ENCODE measurements at places on chromosomes 13 and 19. TPM values are rescaled to one million over a fixed set of nuclear protein-coding genes. Genes with fewer than 3 reads are reported as not detected.

Gene DZIP1
- 37.6 TPM for total RNA-seq

Gene RFPL4A
- not detected for total RNA-seq

DNA sequence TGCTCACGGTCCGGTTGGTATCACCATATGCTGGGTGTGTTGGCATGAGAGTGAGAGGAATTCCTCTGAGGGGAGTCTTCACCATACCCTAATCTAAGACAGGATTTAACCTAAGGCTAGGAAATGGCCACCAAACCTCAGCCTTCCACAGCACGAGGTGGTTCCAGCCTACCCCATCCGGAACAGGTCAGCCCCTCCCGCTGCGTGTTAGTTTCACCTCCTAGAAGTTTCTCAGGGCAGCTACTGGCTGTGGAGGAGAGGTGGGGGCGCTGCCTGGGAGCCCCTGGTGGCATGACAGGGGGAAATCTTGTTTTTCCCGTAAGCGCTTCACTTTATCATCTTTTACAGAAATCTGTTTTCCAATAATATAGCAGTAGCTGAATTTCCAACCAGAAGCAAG lies 55.1 kb downstream of the RGCC start:
- no peak for DNase-seq

Gene CRLF1
- 10.1 TPM for total RNA-seq

DNA sequence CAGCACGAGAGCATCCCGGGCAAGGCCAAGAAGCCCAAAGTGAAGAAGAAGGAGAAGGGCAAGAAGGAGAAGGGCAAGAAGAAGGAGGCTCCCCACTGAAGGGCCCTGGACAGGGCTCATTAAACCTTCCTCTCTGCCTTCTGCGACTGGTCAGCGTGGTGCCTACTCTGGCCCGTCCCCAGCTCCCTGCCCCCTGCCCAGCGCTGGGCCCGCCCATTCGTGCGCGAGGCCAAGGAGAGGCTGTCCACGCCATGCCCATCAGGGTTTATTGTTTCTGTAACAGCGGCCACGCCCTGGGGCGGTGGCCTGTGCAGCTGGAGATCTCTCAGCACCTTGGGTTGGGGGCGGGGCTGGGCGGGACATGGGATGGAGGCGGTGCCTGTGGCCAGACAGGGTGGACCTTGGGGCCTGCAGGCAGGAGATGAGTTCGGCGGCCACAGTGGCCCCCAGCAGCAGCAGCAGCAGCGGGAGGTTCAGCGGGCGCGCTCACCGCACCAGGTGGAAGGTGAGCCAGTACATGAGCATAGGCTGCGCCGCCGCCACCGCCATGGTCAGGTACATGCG lies 897 bp downstream of the C19orf33 start:
- peak; percentile 78 for DNase-seq

Gene WDR87
- 1.7 TPM for total RNA-seq

GRCh38 chr19:38849860-38850435 lies at the start of gene HNRNPL:
Gene HNRNPL, minus strand, starts transcription at chr19:38849986. Its CDS starts 20 bp downstream, at chr19:38849966.
- DNase-seq, result peak; percentile 100

GRCh38 chr13:66216728-66217127 lies 1013.4 kb downstream of the PCDH9 start:
- DNase-seq, result no peak

DNA sequence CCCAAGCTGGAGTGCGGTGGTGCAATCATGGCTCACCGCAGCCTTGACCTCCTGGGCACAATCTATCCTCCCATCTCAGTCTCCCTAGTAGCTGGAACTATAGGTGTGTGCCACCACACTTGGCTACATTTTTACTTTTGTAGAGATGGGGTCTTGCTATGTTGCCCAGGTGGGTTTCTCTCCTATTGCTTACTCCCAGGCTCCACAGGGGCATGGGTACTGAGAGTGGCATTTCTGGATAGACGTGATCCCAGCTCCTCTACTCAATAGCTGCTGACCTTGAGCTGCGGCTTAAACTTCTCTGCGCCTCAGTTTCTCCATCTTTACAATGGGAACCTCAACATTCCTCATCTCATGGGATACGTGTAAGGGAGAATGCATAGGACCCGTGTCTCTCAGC lies 11.6 kb downstream of the MVB12A start:
- DNase-seq, result no peak

DNA sequence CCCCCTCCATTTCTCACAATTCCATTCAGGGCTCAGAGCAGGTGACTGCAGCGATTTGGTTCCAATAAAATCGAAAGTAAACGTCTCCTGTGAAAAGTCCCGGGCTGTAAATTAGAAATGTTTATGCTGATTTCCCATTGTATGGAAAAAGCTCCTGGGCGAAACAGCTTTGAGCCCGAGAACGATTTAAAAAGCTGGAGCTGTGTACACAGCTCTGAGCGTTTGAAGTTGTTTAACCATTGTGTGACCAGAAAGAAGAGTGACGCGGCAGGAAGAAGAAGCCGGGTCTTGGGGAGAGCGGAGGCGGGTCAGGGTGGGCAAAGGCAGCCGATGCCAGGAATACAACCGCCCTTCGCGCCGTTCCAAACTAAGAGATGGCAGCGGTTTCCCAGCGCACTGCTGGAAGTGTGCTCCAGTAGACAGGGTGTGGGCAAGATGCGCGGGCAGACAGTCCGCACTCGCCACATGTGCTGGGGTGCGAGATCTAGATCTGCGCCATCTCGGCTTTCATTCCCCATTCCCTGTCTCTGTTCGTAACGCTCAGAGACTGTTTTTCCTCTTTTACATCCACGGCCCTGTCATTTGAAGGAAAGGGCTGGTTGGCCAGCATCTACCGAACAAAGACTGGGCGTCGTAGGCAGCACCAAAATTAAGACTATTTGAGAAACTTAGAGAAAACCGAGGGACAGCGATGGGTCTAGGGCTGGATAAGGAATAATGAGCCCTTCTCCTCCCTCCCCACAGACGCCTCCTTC lies 960 bp upstream of the GSX1 start:
- no peak for DNase-seq

Gene PMIS2
- not detected for total RNA-seq

Gene SPATA13
- total RNA-seq, result 9.1 TPM

GRCh38 chr19:31144075-31144870 lies 205.0 kb downstream of the TSHZ3 start:
- no peak for DNase-seq

- DNase-seq, result no peak
Measured at GRCh38 chr19:48392860-48393558, 459 bp upstream of the GRIN2D start.

- DNase-seq, result no peak
Measured at GRCh38 chr13:39811696-39812095, 156.2 kb downstream of the COG6 start.

- DNase-seq, result no peak
Measured at GRCh38 chr13:55517312-55517711, 1623.4 kb upstream of the PRR20A start.

Gene TMEM150B
- 2.2 TPM for total RNA-seq

Gene ZNF486
- 21.4 TPM for total RNA-seq

DNA sequence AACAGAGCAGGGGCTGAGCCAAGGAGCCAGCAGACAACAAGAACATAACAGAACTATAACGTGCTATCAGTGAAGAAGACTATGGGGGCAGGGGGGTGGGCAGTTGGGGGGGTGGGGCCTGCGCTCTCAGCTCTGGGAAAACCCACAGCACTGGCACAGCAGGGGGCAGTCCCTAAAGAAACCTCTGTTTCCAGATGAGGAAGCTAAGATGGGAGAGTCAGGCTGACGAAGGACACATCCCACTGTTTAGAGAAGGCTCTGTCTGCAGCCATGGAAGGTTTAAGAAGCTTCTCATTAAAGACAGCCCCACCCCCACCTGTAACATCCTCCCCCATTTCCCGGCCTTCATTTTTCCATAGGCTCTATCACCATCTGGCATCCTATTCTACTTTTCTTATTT lies 7.1 kb upstream of the DOCK9 start:
- DNase-seq, result no peak

- no peak for DNase-seq
Measured at GRCh38 chr19:49921871-49922795, 6.9 kb upstream of the ATF5 start.

Gene DNAJC15
- total RNA-seq, result 22.9 TPM

- peak; percentile 15 for DNase-seq
Measured at GRCh38 chr13:27006519-27007161, 165.0 kb downstream of the USP12 start.

- DNase-seq, result no peak
Measured at GRCh38 chr13:72541674-72542073, 185.8 kb downstream of the MZT1 start.

GRCh38 chr19:33879818-33880575 lies 83.3 kb downstream of the KCTD15 start:
- DNase-seq, result no peak

GRCh38 chr19:1516395-1516753 lies 3.6 kb upstream of the ADAMTSL5 start:
- DNase-seq, result no peak

Gene TNFRSF19
- 11.8 TPM for total RNA-seq

GRCh38 chr13:97347255-97347932 lies 86.6 kb upstream of the RAP2A start:
- no peak for DNase-seq

Gene PABPC3
- 0.24 TPM for total RNA-seq

DNA sequence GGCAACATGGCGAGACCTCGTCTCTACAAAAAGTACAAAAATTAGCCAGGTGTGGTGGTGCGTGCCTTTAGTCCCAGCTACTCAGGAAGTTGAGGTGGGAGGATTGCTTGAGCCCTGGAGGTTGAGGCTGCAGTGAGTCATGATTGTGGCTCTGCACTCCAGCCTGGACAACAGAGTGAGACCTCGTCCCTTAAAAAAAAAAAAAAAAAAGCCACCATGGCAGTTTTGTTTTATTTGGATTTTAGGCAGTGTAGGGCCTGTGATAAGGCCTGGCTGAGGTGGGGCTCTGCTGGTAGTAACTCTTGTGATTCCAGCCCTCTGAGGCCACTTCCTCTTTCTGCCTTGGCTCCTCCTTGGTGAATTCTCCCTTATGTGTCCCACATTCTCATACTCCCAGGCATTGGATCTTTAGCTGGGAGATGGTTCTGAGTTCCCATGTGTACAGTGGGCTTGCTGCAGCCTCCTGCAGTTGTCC lies 39.2 kb downstream of the GATAD2A start:
- DNase-seq, result peak; percentile 18

- peak; percentile 100 for DNase-seq
Measured at GRCh38 chr19:56140583-56141416, at the start of gene ZNF444. Gene ZNF444, plus strand, starts transcription at chr19:56141287. Its CDS starts 5,625 bp downstream, at chr19:56146912.

Gene IRS2
- 12.0 TPM for total RNA-seq

Gene GRK1
- not detected for total RNA-seq

GRCh38 chr19:31725051-31725450 lies 375.8 kb upstream of the TSHZ3 start:
- DNase-seq, result peak; percentile 84

- no peak for DNase-seq
Measured at GRCh38 chr13:56713656-56714055, 427.1 kb upstream of the PRR20A start.

DNA sequence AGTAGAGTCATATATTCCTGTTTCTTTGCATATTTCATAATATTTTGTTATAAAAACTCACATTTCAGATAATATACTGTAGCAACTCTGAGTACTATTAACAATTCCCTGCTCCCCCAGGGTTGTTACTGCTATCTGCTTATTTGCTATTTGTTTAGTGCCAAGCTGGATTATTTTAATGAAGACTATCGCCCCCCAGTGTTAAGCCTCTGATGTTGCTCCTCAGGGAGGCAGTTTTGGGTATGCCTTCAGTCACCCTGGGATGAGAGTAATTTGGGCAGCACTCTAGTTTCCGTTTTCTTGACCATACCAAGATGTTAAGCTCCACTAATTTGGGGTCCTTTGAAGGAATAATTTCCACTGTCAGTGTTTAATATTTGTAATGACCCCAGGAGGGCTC lies 46.0 kb downstream of the MICU2 start:
- DNase-seq, result no peak

- no peak for DNase-seq
Measured at GRCh38 chr13:32176696-32177095, 138.5 kb downstream of the ZAR1L start.

DNA sequence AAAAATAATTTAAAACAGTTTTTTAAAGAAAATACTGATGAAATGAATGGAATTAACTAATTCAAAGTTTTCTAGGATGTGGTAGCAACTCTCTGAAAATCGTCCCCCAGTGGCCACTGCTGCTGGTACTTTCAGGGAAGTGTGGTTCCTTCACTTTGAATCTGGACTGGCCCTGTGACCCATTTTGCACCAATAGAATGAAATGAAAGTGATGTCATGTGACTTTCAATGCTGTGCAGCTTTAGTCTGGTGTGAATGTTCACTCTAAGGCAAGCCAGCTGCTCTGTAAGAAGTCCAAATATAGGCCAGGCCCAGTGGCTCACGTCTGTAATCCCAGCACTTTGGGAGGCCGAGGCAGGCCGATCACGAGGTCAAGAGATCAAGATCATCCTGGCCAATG lies 26.4 kb upstream of the HNRNPA1L2 start:
- no peak for DNase-seq

- DNase-seq, result no peak
Measured at GRCh38 chr19:30762651-30763050, 390.5 kb downstream of the ZNF536 start.

GRCh38 chr19:47832723-47833122 lies 11.0 kb downstream of the CRX start:
- DNase-seq, result no peak

DNA sequence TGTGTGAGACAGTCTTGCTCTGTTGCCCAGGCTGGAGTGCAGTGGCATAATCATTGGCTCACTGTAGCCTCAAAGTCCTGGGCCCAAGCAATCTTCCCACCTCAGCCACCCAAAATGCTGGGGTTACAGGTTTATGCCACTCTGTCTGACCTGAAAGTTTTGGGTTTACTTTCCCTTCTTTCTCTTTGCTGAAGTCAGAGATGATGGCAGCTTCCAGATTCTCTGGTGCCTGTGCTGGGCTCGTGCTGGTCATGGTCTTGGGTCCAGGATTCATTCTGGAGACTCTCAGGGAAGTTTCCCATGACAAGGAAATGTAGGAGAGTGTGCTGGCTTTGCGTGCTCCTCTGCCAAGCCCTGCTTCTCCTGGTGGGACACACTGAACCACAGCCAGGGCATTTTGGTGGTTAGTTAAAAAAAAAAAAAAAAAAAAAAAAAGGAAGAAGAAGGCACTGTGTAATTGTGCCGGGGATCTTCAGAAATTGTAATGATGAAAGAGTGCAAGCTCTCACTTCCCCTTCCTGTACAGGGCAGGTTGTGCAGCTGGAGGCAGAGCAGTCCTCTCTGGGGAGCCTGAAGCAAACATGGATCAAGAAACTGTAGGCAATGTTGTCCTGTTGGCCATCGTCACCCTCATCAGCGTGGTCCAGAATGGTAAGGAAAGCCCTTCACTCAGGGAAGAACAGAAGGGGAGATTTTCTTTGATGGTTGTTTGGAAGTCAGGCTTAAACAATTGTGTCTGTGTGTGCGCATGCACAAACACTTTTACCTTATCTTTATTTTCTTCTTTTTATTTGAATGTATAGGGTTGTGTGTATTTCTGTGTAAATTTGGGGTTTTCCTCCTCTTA lies at the start of gene ALOX5AP:
Gene ALOX5AP (plus strand): TSS at position 519 of the 847 bp plus-strand sequence. CDS start 63 bp downstream, at position 582.
- DNase-seq, result no peak

GRCh38 chr19:44883922-44884321 lies 7.1 kb upstream of the TOMM40 start:
- peak; percentile 31 for DNase-seq

GRCh38 chr19:18308948-18309325 lies 13.9 kb downstream of the LSM4 start:
- DNase-seq, result no peak
